Cardiac fibroblast (primary cell): ENCODE measurements at places on chromosomes 5 and 9.

DNA sequence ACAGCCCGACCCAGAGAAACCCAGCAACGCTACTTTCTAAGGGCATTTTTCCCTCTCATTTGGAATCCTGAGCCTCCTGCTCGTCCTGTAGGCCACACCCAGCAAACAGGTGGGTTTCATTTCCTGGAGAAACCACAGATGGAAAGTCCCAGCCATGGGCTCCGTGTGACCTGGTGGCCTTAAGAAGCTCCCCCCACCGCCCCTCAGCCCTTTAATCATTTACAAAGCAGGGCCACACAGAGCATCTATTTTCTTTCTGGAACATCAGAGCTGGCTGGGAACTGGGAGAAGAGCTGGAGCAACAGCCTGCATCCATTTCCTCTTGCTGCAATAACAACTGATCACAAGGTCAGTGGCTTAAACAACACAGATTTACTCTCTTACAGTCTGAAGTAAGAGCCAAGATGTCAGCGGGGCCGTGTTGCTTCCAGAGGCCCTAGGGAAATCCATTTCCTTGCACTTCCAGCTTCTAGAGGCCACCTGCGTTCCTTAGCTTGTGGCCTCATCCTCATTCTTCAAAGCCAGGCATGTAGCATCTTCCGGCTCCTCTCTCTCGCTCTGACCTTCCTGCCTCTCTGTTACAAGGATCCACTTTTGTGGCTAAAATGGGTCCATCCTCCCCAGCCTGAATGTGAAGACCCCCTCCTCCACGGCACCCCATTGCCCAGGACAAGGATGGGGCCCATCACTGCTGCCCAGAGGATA is 40.5 kb downstream of the C9orf50 start:
- no peak for DNase-seq

DNA sequence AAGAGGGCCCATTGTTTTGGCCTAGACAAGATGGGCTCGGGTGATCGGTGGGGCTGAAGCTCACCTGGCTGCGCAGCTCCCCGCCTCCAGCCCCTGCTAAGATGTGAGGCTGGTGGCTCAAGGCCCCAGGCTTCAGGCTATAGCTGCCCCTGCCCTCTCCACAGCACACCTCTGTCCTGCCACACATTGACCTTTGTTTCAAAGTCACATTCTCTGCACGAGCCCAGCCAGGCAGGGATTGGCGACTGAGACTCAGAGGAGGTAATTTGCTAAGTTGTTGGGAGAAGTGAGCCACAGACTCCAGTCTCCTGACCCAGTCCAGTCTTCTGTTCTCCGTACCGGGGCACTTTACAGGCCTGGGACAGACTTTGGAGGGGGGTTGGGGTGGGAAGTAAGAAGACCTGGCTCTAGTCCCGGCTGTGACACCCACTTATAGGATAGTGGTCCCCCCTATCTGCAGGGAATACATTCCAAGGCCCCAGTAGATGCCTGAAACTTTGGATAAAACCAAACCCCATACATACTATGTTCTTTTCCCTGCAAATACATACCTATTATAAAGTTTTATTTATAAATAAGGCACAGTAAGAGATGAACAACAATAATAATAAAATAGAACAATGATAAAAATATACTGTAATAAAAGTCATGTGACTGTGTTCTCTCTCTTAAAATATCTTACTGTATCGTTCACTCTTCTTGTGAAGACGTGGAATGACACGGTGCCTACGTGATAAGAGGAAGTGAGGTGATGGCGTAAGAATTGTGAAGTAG is 13.3 kb downstream of the PDGFRB start:
- DNase-seq = no peak

DNA sequence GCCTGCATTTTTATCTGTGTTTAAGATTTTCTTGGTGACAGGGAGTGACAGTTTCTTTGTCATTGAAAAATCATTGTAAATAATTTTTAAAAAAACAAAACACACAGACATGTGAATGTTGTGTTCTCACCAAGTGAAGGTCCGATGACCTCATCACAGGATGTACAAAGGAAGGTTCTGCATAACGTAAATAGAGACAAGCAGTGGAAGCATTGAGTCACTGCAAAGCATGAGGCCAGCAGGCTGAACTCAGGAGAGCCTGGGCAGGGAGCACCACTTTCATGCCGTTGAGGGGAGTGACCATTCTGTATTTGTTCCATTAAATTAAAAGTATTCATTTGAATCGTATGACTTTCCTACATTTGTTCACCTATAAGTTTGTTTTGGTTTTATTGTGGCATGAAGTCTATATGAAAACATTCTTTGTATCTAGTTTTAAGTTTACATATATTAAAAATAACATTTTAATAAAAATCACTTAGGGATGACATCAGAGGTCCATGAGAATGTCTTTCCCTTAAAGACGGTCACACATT is 70.4 kb upstream of the TLE1 start:
- peak; percentile 98 for DNase-seq

GRCh38 chr5:22496666-22497065 is 356.5 kb downstream of the CDH12 start:
- DNase-seq = no peak

- no peak for DNase-seq
These were observed 310.8 kb upstream of the ADAMTSL1 start for GRCh38 chr9:18163146-18163545.

GRCh38 chr9:70079417-70080037 is 35.9 kb downstream of the MAMDC2 start:
- DNase-seq = peak; percentile 38

- no peak for DNase-seq
These were observed 101.3 kb downstream of the SH3TC2 start for GRCh38 chr5:148961261-148962199.

GRCh38 chr9:130931508-130932254 is 7.4 kb downstream of the FIBCD1 start:
- DNase-seq = no peak

- peak; percentile 92 for DNase-seq
These were observed 135.1 kb downstream of the PAPPA start for GRCh38 chr9:116288658-116289057.

GRCh38 chr5:55226027-55226933 is 835 bp downstream of the MCIDAS start:
- DNase-seq = peak; percentile 46

DNA sequence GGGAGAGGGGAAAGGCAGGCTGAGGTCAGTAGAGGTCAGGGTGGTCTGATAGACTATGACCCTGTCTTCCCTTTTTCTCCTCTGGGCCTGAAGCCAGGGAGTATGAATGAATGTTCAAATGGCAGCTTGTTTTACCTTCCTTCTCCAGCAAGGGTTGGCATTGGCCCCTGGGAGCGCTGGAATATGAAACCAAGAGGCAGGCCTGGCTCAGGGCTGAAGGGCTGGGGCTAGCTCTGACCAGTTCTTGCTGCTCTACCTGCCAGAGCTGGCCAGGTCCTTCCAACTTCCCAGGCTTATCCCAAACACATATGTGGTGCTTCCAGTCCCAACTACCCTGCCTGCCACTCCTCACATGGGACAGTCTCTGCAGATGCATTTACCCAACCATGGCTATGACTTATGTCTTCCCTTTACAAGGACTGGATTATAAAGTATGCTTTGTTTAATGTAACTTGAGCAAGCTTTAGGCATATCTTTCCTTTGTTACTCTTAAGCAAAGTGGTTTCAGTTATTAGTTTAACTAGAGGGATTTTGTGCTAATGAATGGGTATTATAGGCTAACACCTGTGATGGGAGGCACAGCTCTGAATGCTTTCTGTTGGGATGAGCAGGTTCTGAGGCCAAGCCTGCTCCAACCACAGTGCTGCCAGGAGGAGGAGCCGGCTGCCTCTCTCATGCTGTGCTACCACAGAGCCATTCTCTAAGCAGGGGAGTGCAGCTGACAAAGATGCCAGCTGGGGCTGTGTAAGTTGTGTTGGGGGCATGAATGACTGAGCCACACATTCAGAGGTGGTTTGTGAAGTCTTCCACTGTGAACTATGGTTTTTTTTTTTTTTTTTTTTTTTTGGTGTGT is 6.1 kb downstream of the CCNI2 start:
- DNase-seq = no peak

DNA sequence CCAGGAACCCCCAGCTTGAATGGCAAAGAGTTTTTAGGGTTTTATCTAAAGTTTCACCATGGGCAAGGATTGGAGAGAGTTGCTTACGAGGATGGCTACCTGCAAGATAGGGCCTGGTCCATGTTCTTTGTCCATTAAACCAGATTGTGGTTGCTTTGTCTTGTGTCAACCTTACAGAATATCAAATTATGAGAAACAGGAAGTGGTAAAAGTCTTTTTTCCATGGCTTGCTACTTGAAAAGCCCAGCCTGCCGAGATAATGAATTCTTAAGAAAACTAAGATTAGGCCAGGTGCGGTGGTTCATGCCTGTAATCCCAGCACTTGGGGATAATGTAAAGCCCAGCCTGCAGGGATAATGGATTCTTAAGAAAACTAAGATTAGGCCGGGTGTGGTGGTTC is 24.4 kb downstream of the ZNF474 start:
- peak; percentile 13 for DNase-seq

DNA sequence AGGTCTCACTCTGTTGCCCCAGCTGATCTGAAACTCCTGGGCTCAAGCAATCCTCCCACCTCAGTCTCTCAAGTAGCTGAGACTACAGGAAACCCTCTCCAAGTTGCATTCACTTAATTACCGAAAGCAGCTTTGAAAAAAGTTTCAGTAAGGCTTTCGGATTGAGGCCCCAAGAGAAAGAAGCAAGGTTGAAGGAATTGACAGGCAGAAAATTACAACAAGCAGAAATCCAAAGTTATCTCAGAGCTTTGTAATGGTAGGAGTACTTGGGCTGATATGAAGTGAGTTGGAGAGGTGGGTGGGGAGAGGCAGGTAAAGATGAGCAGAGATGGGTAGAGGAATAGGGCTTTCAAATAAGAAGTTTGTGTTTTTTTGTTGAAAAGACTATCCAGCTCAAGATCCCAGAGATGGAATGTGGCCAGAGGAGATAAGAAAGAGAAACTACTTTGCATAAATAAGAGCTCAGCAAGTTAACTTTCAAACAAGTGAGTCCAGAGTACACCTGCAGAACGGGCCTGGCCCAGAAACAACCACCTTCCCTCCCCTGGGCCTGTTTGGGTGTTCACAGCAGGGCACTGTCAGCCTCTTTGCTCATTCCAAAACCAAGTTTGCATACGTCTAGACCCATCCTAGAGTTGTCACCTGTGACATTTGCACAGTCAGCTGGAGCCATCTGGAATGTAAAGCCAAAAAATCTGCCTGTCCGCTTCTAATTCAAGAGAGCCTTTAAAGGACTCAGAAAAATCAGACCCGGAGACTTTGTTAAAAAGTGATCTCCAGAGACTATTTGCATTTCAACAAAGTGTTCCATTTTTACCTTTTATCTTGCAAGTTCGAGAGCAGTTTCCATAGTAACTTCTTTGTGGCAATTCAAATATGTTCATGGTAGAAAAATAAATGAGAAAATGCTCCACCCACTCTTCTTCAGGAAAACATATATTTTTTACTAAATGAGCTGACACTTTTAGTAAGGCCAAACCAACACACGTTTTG is 2.2 kb upstream of the CLINT1 start:
- no peak for DNase-seq

DNA sequence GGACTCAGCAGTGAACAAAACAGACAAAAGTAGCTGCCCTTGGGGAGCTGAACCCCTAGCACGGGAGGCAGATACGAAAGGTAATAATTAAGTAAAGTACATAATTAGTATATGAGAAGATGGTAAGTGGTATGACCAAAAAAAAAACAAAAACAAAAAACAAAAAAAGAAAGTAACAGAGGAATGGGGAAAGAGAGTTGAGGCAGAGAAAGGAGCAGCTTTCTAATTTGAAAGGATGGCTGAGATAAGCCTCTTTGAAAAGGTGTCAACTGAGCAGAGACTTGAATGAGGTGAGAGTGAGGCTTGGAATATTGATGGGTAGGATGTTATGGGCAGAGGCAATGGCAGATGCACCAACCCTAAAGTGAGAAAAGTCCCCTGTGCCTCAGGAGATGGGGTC is 69.7 kb downstream of the CARTPT start:
- DNase-seq = no peak

GRCh38 chr5:150946351-150946905 is 41.6 kb upstream of the ZNF300 start:
- DNase-seq = peak; percentile 95

DNA sequence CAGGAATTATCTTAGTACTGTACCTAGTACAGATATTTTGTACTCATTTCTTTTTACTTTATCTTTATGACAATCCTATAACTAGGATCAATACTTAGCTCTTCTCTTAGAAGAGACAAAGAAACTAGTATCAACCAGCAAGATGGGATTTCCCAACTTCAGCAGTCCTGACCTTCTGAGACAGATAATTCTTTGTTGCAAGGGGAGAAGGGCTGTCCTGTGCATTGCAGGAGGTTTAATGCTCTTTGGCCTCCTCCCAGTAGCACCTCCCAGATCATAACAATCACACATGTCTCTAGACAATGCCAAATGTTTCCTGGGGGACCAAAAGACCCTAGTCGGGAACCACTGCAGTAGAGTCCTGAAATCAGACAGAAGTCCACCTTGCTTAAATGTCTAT is 424.3 kb upstream of the DMAC1 start:
- no peak for DNase-seq

DNA sequence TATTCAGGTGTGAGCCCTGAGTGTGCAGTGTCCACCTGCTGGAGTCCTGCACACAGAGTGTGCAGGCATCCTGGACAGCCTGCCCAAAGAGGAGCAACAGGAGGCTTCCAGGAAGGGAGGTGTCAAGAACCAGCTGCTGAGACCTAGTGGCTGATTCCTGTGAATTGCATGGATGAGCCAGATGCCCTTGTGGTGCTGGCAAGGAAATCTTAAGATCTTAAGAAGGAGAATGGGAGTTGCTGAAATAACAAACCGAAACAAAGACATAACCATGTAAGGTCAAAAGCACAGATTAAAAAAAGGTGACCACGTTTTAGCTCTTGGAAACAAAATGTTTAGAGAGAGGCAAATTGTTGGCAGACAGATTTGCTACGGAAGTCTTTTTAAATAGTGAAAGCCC is 29.3 kb upstream of the RPS23 start:
- peak; percentile 27 for DNase-seq

GRCh38 chr9:131423171-131423581 is 29.3 kb downstream of the PRRC2B start:
- peak; percentile 77 for DNase-seq

DNA sequence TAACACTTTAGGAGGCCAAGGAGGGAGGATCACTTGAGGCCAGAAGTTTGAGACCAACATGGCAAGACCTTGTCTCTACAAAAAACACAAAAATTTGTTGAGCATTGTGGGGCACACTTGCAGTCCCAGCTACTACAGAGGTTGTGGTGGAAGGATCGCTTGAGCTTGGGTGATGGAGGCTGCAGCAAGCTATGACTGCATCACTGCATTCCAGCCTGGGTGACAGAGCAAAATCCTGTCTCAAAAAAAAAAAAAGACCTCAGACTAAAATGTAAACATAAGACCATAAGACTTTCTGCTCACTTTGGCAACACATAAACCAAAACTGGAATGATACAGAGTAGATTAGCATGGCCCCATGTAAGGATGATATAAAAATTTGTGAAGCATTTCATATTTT is 24.6 kb upstream of the NANS start:
- peak; percentile 64 for DNase-seq

DNA sequence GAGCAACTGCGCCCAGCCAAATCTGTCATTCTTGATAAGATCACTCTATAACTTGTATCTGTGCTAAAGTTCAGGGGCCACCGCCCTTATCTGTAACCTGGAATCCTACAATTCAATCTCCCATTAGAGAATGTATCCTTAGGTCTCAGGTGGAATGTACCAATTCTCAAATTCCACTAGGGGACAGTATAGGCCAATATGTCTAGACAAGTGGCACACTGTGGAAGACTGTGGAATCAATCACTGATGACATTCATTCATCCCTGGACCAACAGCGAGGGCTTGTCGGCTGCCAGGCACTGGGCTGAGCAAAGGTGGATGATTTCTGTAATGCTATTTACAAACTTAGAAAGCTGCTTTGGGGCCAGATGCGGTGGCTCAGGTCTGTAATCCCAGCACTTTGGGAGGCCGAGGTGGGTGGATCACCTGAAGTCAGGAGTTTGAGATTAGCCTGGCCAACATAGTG is 28.7 kb upstream of the MEGF9 start:
- peak; percentile 61 for DNase-seq
